ENCODE measurements at places on chromosomes 1 and 21.

- no peak for DNase-seq
Measured at GRCh38 chr1:153805886-153806719, 30.9 kb downstream of the SLC27A3 start.

DNA sequence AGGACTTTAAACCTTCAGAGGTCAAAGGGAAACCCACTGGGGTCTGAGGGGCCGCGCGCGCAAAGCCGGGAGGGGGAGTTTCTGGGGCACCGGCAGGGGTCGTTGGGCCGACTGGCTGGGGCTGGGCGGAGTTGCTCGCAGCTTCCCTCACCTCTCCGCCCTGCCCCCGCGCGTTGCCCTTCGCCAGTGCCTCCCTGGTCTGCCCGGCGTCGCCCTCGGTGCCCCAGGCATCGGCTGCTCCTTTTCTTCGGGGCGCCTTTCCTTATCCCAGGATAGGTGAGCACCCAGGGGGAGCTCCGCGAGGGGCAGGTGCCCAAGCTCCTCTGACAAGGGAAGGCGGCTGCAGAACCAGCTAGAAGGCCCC, 390 bp upstream of the NGF start:
- DNase-seq: no peak

- DNase-seq: no peak
Measured at GRCh38 chr1:147496571-147497210, 44.6 kb upstream of the BCL9 start.

- no peak for DNase-seq
Measured at GRCh38 chr1:173210716-173211231, 3.6 kb upstream of the TNFSF4 start.

GRCh38 chr1:169201084-169201619, 94.7 kb downstream of the ATP1B1 start:
- DNase-seq: no peak

GRCh38 chr21:35984654-35985361, 75.5 kb downstream of the SETD4 start:
- no peak for DNase-seq

DNA sequence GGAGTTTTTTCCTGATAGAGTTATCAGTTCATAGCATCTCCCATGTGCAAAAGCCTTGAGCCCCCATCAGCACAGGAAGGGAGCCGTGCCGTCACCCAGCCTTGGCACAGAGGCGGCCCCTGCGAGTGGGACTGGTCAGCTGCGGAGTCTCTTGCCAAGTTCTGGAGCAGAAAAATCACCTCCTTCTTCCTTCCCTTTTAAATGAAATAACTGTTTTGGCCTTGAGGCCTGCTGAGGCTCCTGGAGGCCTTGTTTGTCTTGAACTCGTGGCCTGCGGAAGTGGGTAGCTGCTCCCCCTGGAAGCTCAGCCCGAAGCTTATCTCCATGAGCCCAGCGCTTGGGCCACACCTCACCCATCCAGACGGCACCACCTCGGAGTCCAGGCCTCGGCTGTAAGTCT, 145.7 kb upstream of the TMEM51 start:
- no peak for DNase-seq

DNA sequence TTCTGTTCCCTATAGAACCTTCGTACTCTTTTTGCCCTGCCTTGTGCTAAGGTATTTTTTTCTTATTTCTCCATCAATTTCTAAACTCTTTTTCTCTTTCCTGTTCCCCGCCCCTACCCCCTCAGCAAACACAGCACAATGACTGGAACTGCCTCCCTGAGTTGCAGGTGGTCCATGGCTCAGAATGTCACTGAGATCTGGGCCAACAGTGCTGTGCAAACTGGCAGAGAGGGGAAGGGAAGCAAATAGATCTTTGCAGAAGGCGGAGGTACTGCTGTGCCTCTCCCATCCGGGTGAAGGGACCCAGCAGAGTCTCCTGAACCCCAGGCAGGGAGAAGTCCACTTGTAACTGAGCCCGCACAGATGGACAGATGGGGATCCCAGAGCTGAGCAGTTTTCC, 32.6 kb upstream of the A3GALT2 start:
- no peak for DNase-seq

GRCh38 chr1:95451054-95451453, 217.0 kb downstream of the RWDD3 start:
- no peak for DNase-seq

- no peak for DNase-seq
Measured at GRCh38 chr21:42716074-42716473, 62.7 kb downstream of the PDE9A start.

DNA sequence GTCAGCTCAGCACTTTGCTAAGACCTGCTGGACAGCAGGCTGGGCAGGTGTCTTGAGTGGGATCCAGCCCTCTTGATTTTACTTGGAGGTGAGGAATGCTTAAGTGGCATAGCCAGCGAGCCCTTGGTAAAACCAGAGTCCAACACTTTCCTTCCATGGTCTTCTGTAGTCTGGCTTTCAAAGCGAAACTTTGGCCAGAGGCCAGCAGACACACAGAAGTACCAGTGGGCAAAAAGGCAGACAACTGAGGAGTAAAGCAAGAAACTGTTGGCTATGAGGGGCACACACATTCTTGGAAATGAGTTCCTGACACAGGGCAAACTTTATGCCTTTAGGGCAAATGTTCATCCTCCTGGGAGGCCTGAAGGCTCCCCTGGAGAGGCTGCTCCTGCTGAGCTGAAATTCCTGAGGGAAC, 281.0 kb upstream of the POU3F1 start:
- no peak for DNase-seq

All from activated T-cell treated with anti-CD3 and anti-CD28 coated beads for 1 hour (primary cell).